ENCODE measurements at places on chromosomes 7 and 10.

DNA sequence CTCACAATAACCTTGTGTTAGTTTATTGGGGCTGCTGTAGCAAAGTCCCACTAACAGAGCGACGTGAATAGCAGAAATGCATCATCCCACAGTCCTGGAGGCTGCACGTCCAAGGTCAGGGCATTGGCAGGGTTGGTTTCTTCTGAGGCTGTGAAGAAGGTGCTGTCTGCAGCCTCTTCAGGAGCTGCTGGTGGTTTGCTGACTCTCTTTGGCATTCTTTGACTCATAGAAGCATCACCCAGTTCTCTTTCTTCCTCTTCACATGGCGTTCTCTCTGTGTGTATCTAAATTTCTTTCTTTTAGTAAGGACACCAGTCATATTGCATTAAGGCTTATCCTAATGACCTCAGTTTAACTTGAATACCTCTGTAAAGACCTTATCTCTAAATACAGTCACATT, 428.4 kb upstream of the KLF6 start:
- no peaks in the 10 kb centered on the region for H3K36me3 ChIP-seq
- H3K4me3 ChIP-seq = no peak overlapping the region
- no peak overlapping the region for H3K27ac ChIP-seq

DNA sequence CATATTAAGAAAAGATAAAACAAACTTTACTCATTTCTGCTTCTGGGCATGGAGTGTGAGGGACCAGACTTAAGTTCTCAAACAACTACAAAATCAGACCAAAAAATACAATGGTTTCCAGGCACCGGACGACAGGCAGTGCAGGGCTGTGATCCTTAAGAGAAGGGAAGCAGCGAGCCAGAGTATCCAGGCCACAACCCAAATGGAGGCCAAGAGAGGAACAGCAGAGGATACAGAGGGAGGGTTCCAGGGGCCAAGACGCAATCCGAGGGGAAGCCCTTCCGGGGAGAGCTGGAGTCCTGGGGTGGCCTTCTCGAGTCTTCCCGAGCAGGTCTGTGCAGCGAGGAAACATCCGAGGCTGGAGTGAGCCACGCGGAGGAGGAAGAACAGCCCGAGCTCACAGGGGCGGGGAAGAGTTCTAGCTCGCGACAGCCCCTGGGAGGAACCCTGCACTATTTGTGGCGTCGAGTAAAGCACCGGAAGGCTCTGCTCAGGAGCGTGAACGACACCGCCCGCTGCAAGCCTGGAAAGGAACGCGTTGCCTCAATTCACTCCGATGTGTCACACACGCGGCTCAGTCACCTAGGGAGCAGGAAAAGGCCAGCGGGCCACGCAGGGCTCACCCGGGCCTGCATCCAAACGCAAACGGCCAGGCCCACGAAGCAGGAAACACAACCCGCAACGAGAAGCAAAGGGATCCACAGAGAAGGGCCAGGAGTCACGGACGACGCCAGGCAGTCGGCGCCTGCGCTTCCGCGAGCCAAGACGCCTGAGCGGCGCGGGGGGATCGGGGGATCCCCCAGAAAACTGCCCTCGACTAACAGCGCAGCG, 933 bp upstream of the RNF32 start:
- no peaks in the 10 kb centered on the region for H3K36me3 ChIP-seq
- no peak for DNase-seq
- H3K4me3 ChIP-seq = peak overlapping the region; percentile 87
- peaks cover 4% of the 10 kb centered on the region for H3K27me3 ChIP-seq
- peak overlapping the region; percentile 57 for H3K27ac ChIP-seq
- peaks cover 14% of the 10 kb centered on the region for H3K4me1 ChIP-seq

- H3K27ac ChIP-seq = no peak overlapping the region
- H3K4me1 ChIP-seq = no peaks in the 10 kb centered on the region
- peaks cover 4% of the 10 kb centered on the region for H3K36me3 ChIP-seq
These were observed 41.7 kb downstream of the PPP1R3C start for GRCh38 chr10:91590904-91591796.

- DNase-seq = no peak
- no peaks in the 10 kb centered on the region for H3K27me3 ChIP-seq
- no peak overlapping the region for H3K27ac ChIP-seq
- H3K36me3 ChIP-seq = no peaks in the 10 kb centered on the region
- no peak overlapping the region for H3K4me3 ChIP-seq
- H3K4me1 ChIP-seq = no peaks in the 10 kb centered on the region
These were observed 115.9 kb downstream of the TCERG1L start for GRCh38 chr10:131195558-131196159.

- H3K27me3 ChIP-seq = no peaks in the 10 kb centered on the region
- no peak overlapping the region for H3K27ac ChIP-seq
- H3K4me3 ChIP-seq = no peak overlapping the region
- DNase-seq = no peak
These were observed 35.7 kb downstream of the STAMBPL1 start for GRCh38 chr10:88915781-88916180.

GRCh38 chr10:113381981-113382509, 170.8 kb upstream of the HABP2 start:
- H3K27me3 ChIP-seq = peaks cover 14% of the 10 kb centered on the region
- H3K36me3 ChIP-seq = peaks cover 2% of the 10 kb centered on the region
- peak overlapping the region; percentile 88 for H3K4me3 ChIP-seq
- peak overlapping the region; percentile 92 for H3K27ac ChIP-seq
- H3K4me1 ChIP-seq = peaks cover 16% of the 10 kb centered on the region

- no peaks in the 10 kb centered on the region for H3K27me3 ChIP-seq
- no peak for DNase-seq
- H3K36me3 ChIP-seq = no peaks in the 10 kb centered on the region
- H3K4me1 ChIP-seq = no peaks in the 10 kb centered on the region
- peak overlapping the region; percentile 24 for H3K27ac ChIP-seq
- no peak overlapping the region for H3K4me3 ChIP-seq
These were observed 14.1 kb upstream of the MYPN start for GRCh38 chr10:68095153-68095552.

GRCh38 chr7:25384788-25385505, 156.7 kb upstream of the NPVF start:
- H3K36me3 ChIP-seq = no peaks in the 10 kb centered on the region
- no peak overlapping the region for H3K27ac ChIP-seq
- DNase-seq = no peak
- peaks cover 5% of the 10 kb centered on the region for H3K4me1 ChIP-seq
- peaks cover 59% of the 10 kb centered on the region for H3K27me3 ChIP-seq

- no peaks in the 10 kb centered on the region for H3K4me1 ChIP-seq
- H3K4me3 ChIP-seq = no peak overlapping the region
These were observed 68.5 kb downstream of the AGK start for GRCh38 chr7:141619745-141620144.

GRCh38 chr10:60662917-60663614, 115.2 kb upstream of the CDK1 start:
- no peak for DNase-seq
- no peak overlapping the region for H3K4me3 ChIP-seq
- peaks cover 24% of the 10 kb centered on the region for H3K4me1 ChIP-seq

GRCh38 chr10:121813857-121814256, 114.0 kb downstream of the ATE1 start:
- H3K4me1 ChIP-seq = peaks cover 2% of the 10 kb centered on the region
- no peak overlapping the region for H3K27ac ChIP-seq
- no peak overlapping the region for H3K4me3 ChIP-seq
- H3K36me3 ChIP-seq = no peaks in the 10 kb centered on the region

- peaks cover 9% of the 10 kb centered on the region for H3K36me3 ChIP-seq
- peak overlapping the region; percentile 39 for H3K27ac ChIP-seq
- DNase-seq = no peak
- peaks cover 29% of the 10 kb centered on the region for H3K4me1 ChIP-seq
These were observed 60.6 kb downstream of the C1GALT1 start for GRCh38 chr7:7242899-7243298.

DNA sequence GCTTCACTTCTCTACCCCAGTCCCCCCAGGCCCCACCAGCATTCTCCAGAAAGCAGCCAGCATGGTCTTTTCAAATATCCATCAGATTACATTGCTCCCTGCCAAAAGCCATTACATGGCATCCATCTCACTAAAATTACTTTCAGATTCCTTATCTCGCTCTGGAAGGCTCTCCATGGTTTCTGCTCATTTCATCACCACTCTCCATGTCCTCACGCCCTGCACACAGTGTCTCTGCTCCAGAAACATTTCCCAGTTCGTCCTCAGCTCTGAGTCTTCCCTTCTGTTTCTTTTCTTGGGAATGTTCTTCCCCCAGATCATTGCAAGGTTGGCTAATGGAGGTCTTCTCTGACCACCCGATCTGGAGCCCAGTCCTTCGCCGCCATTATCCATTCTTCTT, 499.1 kb downstream of the KCNMA1 start:
- no peaks in the 10 kb centered on the region for H3K4me1 ChIP-seq
- peaks cover 29% of the 10 kb centered on the region for H3K27me3 ChIP-seq
- no peak overlapping the region for H3K27ac ChIP-seq
- no peaks in the 10 kb centered on the region for H3K36me3 ChIP-seq

DNA sequence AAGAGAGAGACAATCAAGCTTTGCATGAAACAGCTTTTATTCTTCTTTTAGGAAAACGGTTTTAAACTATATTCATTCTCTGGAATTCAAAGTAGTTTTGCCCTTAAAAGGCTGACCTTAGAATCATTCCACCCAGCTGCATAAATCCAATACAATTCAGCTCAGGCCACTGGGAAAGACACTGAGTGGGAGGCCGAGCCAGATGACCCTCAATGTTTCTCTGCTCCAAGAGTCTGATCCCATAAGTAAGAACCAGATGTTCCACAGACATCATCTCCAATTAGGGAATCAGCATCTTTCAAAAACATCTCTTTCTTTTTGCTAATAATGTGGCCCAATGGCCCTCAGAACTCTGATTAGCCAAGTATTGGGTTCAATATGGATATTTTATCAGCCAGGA, 26.1 kb downstream of the CREB3L2 start:
- no peak for DNase-seq
- no peaks in the 10 kb centered on the region for H3K27me3 ChIP-seq

GRCh38 chr7:123112833-123113232, 86.9 kb downstream of the SLC13A1 start:
- H3K36me3 ChIP-seq = no peaks in the 10 kb centered on the region
- H3K27ac ChIP-seq = no peak overlapping the region
- H3K4me3 ChIP-seq = no peak overlapping the region
- DNase-seq = no peak

GRCh38 chr7:139893461-139893860, 64.4 kb downstream of the TBXAS1 start:
- no peak for DNase-seq
- H3K27me3 ChIP-seq = no peaks in the 10 kb centered on the region
- H3K36me3 ChIP-seq = peaks cover 3% of the 10 kb centered on the region
- H3K4me3 ChIP-seq = no peak overlapping the region
- peak overlapping the region; percentile 39 for H3K27ac ChIP-seq

DNA sequence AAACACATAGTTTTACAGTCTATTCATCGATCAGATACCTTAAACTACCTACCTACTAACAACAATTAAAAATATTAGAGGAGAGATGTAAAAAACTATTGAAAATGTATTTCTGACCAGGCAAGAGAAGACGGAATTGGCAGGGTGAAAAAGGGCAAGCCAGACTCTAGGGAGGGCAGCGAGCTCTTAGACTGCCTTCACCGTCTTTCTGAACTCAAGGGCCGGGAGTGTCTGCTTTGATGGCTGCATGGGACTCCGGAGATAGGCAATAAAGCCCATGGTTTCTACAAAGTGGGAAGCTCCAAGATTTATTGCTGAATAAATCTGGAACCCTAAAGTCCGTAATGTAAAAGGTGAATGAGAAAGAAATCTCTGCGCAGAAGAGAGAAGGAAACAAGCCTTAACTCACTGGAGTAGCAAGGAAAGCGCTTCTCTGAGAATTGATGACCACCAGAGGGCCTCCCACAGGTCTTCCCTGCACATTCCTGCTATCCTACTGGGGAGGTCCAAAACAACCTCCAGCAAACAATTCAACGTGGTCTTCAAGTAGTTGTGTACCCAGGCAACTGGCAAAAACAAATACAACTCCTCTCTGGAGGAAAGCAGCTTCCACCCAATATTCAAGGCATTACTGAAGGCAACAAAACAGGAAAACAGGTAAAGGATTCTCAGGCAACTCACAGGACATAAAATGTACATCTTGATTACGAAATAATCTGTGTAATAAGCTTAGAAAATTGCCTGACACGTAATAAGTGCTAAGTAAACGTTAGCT, 181.3 kb downstream of the SDK1 start:
- no peak overlapping the region for H3K4me3 ChIP-seq
- DNase-seq = no peak
- H3K36me3 ChIP-seq = no peaks in the 10 kb centered on the region
- H3K27me3 ChIP-seq = peaks cover 15% of the 10 kb centered on the region
- H3K27ac ChIP-seq = no peak overlapping the region

GRCh38 chr10:132420469-132420980, 23.5 kb downstream of the PWWP2B start:
- no peaks in the 10 kb centered on the region for H3K27me3 ChIP-seq
- no peak for DNase-seq
- H3K4me1 ChIP-seq = peaks cover 9% of the 10 kb centered on the region
- no peak overlapping the region for H3K27ac ChIP-seq
- peaks cover under 1% of the 10 kb centered on the region for H3K36me3 ChIP-seq
- H3K4me3 ChIP-seq = no peak overlapping the region

GRCh38 chr10:75401569-75402485, at the start of gene ZNF503:
ZNF503 (minus strand) TSS chr10:75401764; CDS start chr10:75401419, 345 bp downstream.
- H3K27me3 ChIP-seq = peaks cover 42% of the 10 kb centered on the region
- H3K4me3 ChIP-seq = peak within 1 kb of the TSS; percentile 91
- peaks cover 8% of the 10 kb centered on the region for H3K36me3 ChIP-seq
